T-helper 22 cell (primary cell): ENCODE measurements at places on chromosomes 3 and 15.

DNA sequence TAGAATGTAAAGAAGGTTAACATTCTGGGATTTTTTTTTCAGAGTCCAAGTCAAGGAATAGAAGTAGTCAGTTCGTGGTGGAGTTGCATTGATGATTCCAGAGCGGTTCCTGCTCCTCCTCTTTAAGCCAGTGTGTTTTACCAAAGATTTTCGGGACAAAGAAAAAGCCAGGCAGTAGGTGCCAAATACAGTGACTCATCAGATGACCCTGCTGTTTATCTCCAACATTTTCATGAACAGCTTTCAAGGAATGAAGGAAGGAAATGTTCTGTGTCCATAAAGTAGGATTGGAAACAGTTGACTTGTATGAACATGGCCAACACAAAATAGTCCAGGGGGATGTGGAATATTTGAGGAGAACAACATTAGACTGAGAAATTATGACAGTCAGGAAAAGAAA lies 142.4 kb upstream of the TMC3 start:
- no peak for DNase-seq

DNA sequence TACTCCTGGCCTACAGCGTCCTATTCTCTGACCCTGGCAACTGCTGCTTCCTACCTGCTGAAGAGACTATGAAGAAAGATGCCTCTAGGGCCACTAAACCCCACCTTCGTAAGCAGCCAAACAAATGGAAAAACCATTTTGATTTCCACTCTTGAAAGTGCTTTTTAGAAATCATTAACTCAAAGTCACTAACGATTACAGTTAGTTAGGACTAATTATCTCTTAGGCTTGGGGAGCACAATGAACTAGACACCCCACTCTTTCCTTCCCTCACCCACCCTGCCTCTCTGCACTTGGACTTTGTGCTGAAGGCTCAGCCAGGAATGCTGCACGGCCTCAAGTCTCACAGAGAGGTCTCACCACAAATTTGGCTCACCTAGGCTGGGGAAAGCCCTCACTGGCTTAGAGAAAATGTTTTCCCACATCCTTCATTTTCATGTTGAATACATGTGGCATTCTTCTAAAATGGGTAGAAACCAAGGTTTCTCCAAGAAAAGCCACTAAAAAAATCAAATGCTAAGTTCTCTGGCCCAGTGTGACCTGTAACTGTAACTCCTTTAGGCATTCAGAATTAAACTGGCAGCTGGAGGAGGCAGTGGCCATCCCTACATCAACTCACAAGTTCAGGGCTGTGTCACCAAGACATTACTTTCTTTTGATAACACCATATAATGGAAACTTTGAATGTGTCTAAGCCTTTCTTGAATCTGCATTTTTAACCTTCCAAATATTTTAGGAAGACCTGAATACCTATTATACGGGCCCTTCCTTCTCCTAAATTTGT lies 47.1 kb downstream of the NPTN start:
- DNase-seq: no peak

DNA sequence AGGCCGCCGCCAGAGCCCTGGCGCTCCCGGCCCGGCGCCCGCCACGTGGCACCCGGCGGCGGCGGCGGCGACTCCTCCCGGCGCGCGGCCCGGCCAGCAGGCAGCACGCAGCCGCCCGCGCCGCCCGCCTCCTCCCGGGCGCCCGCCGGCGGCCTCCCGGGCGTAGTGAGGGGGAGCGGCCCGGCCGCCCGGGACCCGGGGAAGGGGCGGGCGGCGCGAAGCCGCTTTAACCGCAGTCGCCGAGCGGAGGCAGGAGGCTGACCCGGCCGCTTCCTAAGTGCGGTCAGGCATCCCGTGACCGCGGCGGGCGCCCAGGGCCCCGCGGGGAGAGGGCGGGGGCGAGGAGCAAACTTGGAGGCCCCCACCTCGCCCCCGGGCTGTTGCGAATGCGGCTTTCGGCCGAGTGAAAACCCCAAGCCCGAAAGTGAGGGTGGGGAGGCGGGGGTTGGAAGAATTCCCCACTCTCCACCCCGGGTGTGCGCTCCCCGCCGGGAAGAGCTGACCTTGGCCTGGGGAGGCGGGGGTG lies 1.7 kb upstream of the HES1 start:
- peak; percentile 32 for DNase-seq

DNA sequence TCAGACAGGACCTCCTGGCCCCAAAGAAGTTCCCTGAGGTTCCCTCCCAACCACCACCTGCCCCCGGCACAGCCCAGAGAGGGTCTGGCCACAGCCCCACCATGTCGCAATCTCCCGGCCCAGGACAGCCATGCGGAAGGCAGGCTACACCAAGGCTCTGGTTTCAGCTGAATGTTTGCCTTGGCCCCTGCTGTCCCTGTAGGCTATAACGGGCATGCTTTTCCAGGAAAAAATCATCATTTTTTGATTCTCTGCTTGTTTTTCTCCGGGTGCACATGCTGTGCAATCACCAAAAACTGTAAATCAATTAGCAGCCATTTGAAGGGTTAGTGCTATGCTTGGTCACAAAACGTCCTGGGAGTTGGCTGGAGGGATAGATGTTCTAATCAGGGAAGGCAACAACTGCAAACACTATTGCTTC lies 142.7 kb upstream of the IGF1R start:
- no peak for DNase-seq

DNA sequence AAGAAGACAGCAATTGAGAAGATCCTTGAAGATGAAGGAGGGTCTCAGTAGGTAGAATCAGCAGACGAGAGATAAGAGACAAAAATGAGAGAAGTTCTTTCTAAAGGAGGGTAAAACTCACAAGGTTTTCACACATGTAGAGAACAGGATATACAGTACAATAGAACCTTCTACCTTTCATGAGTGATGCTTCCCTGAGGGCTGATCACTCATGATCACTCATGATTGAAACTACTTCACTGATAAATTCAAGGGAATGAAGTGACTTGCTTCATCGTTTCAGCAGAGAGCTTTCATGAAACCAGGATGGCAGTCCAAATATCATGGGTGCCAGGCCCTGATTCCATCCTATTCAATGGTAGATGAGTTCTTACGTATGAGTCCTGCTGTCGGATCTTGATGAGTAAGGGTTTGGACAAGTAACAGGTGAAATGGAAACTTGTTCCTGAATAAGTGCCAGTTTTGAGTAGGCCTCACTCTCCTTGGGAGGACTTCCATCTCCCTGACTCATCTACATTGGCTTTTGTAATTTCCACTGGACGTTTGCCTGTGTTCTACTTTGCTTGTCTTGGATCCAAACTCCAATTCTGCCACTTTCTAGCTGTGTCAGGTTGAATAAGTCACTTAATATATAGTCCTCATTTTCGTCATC lies 9.6 kb upstream of the CLDN16 start:
- DNase-seq: no peak

GRCh38 chr3:25040748-25041147 lies 387.3 kb upstream of the RARB start:
- no peak for DNase-seq

- no peak for DNase-seq
Measured at GRCh38 chr15:81195339-81195864, 1.3 kb upstream of the IL16 start.

DNA sequence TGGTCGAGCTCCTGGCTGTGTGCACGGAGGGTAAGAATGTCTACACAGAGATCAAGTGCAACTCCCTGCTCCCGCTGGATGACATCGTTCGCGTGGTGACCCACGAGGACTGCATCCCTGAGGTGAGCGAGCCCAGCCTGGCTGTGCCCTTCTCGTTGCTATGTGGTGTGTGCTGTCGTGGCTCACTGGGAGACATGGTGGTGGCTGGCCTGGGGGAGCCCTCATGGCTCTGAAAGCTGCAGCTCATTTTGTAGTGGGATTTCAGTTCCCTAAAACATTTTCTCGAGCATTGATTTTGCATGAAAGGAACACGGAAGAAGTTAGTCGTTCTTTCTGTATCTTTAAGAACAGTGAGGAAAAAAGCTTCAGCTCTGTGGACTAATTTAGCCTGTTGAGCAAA lies 200.5 kb downstream of the ITPR1 start:
- DNase-seq: no peak

GRCh38 chr15:99925661-99926461 lies 192.6 kb upstream of the LYSMD4 start:
- DNase-seq: peak; percentile 72

DNA sequence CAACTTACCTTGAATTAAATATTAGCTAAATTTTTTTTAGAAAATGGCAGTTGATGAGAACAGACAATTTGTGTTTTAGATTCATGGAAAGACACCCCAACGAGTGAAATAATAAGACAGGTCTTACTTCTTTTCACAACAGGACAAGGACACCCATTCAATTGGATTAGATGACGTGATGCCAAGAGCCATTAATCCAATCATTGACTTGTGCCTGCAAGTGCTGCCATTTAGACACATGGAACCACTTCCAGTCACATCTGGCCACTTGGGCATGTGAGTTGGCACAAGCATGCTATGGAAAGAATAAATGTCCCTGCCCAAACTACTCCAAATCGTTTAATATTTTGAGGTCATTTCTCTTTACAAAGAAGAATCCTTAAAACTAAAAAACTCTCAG lies 1308.8 kb downstream of the ROBO2 start:
- DNase-seq: no peak

- DNase-seq: peak; percentile 63
Measured at GRCh38 chr15:68818066-68818768, 2.5 kb downstream of the ANP32A start.

DNA sequence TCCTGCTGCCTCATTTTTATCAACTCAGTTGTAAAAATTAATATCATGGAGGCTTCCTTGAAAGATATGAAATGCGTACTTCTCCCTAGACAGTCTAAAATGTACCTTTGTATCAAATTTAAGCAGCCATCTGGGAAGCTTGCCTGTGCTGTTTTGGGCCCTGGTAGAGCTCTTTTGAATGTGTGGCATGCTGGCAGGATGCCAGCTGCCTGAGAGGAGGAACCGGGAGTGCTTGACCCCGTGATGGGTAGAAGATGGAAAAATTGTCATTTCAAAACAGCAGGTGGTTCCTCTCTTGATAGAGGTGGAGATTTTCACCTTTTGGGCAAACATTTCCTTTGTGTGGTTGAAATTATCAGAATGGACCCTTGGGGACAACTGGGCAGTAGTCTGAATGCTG lies 245.3 kb downstream of the RPLP1 start:
- DNase-seq: no peak
